Lung (tissue), 17 donors: ENCODE measurements at places on chromosomes 16 and 17.
A peak's percentile ranks its signal among the peaks of the same experiment; 100 is the strongest.

GRCh38 chr17:69709441-69709840, 294.9 kb downstream of the MAP2K6 start:
- H3K36me3 ChIP-seq: no peaks in the 10 kb centered on the region
- H3K4me3 ChIP-seq: no peak overlapping the region
- H3K27ac ChIP-seq: no peak overlapping the region
- H3K4me1 ChIP-seq: peaks cover 5% of the 10 kb centered on the region

GRCh38 chr16:30121741-30122571, 1.1 kb downstream of the MAPK3 start:
- H3K4me1 ChIP-seq: peaks cover 7% of the 10 kb centered on the region
- H3K27me3 ChIP-seq: no peaks in the 10 kb centered on the region
- DNase-seq: peak; percentile 78

DNA sequence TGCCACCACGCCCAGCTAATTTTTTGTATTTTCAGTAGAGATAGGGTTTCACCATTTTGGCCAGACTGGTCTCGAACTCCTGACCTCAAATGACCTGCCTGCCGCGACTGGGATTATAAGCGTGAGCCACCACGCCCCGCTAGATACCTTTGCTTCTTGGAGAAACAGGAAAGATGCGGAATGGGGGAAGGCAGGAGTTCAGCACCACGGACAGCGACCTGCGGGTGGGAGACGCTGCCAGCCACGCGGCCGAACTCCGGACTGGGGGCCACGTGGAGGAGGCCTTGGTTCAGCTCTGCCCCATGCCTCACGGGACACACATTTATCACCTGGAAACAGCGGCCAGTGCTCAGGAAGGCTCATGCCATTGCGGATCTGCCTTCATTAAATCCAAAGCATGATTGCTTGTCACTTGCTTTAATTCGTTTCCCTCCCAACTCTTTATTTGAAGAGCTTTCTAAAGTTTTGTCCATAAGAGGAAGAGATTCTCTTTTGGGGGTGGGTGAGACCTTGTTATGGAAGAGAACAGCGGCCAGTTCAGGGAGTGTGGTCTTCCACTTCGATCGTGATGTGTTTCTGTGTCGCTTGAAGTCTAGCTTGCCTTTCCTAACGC, 219.9 kb downstream of the ENGASE start:
- H3K27ac ChIP-seq: no peak overlapping the region
- no peaks in the 10 kb centered on the region for H3K27me3 ChIP-seq
- peak; percentile 76 for DNase-seq
- H3K36me3 ChIP-seq: no peaks in the 10 kb centered on the region
- no peak overlapping the region for H3K4me3 ChIP-seq
- no peaks in the 10 kb centered on the region for H3K4me1 ChIP-seq

DNA sequence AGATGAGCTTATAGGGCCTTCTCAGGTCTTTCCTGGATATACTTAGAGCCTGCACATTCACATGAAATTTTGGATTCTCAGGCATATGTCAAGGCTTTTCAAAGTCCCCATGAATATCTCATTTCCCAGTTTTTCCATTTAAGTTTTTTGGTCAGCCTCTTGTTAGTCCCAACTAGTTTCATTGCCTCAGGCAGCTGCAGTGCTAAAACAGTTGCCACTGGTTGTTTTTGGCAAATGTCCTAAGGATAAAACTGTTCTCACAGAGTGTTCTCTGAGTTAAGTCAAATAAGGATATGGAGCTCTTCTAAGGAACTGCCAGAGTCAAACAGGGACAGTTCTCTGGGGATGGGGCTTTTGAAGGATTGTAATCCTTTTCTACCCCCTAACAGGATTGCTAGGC, 39.9 kb upstream of the ABCC11 start:
- no peak overlapping the region for H3K27ac ChIP-seq
- no peak for DNase-seq
- no peak overlapping the region for H3K4me3 ChIP-seq
- H3K36me3 ChIP-seq: peaks cover 32% of the 10 kb centered on the region

GRCh38 chr17:56908001-56908542, 5.8 kb downstream of the TRIM25 start:
- DNase-seq: no peak
- no peak overlapping the region for H3K27ac ChIP-seq
- peaks cover 22% of the 10 kb centered on the region for H3K36me3 ChIP-seq
- H3K4me1 ChIP-seq: peaks cover 4% of the 10 kb centered on the region
- no peak overlapping the region for H3K4me3 ChIP-seq
- no peaks in the 10 kb centered on the region for H3K27me3 ChIP-seq

DNA sequence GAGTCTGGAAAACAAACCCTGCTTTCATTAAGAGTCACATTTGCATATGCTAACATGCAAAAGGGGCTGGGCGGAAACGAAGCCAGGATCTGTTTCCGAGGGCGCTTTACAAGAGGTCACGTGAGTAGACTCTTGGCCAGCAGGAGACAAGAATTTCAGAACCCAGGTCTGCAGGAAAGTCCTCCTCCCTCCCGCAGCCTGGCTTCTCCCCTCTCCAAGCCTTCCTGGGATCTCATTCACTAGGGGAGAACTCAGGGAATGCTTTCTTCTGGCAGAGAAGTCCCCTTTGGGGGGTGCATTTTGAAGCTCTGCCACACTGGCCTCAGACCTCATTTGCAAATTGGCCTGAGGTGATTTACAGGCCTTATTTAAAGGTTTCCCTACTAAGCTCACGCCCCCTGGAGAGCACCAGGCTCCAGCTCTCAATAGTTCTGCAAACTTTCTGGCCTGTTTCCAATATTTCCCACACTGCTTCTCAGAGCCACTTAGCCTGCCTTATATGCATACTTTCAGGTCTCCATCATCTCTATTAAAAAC, 57.2 kb upstream of the CACNG5 start:
- no peak overlapping the region for H3K27ac ChIP-seq
- H3K4me1 ChIP-seq: peaks cover 11% of the 10 kb centered on the region
- H3K4me3 ChIP-seq: no peak overlapping the region
- H3K27me3 ChIP-seq: no peaks in the 10 kb centered on the region
- peaks cover 5% of the 10 kb centered on the region for H3K36me3 ChIP-seq

- H3K4me3 ChIP-seq: no peak overlapping the region
- H3K4me1 ChIP-seq: no peaks in the 10 kb centered on the region
- H3K27me3 ChIP-seq: no peaks in the 10 kb centered on the region
- no peaks in the 10 kb centered on the region for H3K36me3 ChIP-seq
Measured at GRCh38 chr17:47316311-47316710, 7.4 kb upstream of the EFCAB13 start.

DNA sequence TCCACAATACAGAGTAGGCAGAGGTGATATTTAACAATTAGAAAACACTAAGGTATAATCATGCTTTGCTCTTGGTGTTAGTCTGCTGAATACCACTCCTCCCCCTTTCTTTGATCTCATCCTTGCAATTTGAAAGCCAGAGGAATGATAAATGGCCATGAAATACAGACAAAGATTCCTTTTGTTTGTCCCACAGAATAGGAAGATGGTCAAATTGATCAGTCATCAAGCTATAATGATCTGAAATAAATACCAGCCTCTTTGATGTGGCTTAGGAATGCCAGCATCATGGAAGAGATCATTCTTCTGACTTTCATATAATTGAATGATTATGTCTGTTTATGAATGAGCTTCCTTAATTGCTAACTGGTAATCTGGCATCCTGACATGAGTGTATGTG, 1541.7 kb upstream of the CDH8 start:
- no peak for DNase-seq
- H3K27ac ChIP-seq: no peak overlapping the region
- H3K36me3 ChIP-seq: no peaks in the 10 kb centered on the region
- no peak overlapping the region for H3K4me3 ChIP-seq
- no peaks in the 10 kb centered on the region for H3K27me3 ChIP-seq
- H3K4me1 ChIP-seq: no peaks in the 10 kb centered on the region

DNA sequence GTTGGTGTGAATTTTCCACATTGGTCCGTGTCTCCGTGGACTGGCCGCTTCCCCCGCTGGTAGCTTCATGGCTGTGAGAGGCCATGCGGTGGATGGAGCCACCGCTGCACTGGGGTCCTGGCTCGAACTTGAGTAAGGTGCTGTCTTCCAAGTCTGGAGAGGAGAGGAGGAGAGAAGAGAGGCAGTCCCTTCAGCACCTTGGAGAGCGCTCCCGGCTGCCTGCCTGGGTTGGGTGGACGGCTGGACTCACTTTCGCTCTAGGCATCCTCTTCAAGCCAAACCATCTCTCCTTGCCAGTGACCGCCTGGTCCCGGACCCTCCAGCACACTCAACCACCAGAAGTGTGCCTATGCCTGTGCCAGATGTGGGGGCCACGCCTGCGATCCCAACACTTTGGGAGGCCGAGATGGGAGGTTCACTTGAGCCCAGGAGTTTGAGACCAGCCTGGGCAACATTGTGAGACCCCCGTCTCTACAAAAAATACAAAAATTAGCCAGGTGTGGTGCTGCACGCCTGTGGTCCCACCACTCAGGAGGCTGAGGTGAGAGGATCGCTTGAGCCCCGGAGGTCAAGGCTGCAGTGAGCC, 6.2 kb downstream of the JPH3 start:
- DNase-seq: peak; percentile 80
- no peaks in the 10 kb centered on the region for H3K36me3 ChIP-seq
- no peak overlapping the region for H3K4me3 ChIP-seq
- H3K27ac ChIP-seq: no peak overlapping the region

DNA sequence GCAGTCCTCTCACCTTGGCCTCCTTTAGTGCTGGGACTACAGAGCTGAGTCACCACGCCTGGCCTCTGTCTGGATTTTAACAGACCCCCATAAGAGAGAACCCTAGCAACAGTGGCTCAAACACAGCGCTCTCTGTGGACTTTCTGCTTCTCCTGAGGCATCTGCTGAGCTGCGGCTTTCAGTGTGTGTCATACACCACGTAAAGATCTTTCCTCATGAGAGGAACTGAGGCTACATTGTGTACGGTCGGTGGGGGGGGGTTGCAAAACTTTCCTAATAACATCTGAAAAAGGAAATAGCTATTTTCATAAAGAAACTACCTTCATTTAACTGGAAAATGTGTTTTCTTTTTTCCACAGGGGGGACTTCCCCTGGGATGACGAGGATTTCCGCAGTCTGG, 32.9 kb downstream of the DEF8 start:
- DNase-seq: no peak
- no peak overlapping the region for H3K27ac ChIP-seq
- peaks cover 51% of the 10 kb centered on the region for H3K36me3 ChIP-seq
- H3K27me3 ChIP-seq: no peaks in the 10 kb centered on the region
- no peaks in the 10 kb centered on the region for H3K4me1 ChIP-seq

DNA sequence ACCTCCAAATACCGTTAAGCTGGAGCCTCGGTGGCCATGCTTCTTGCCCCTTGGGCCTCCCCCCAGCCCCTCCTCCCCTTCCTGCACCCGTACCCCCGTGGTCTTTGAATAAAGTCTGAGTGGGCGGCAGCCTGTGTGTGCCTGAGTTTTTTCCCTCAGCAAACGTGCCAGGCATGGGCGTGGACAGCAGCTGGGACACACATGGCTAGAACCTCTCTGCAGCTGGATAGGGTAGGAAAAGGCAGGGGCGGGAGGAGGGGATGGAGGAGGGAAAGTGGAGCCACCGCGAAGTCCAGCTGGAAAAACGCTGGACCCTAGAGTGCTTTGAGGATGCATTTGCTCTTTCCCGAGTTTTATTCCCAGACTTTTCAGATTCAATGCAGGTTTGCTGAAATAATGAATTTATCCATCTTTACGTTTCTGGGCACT, 928 bp downstream of the HBA1 start:
- peak; percentile 62 for DNase-seq
- H3K27ac ChIP-seq: no peak overlapping the region
- H3K4me3 ChIP-seq: no peak overlapping the region
- H3K27me3 ChIP-seq: peaks cover 40% of the 10 kb centered on the region

- H3K27ac ChIP-seq: no peak overlapping the region
- H3K4me1 ChIP-seq: no peaks in the 10 kb centered on the region
- no peak overlapping the region for H3K4me3 ChIP-seq
- no peaks in the 10 kb centered on the region for H3K27me3 ChIP-seq
- no peaks in the 10 kb centered on the region for H3K36me3 ChIP-seq
Measured at GRCh38 chr16:8493972-8494371, 96.3 kb downstream of the TMEM114 start.

- H3K4me3 ChIP-seq: peak overlapping the region; percentile 95
- H3K27ac ChIP-seq: no peak overlapping the region
- no peaks in the 10 kb centered on the region for H3K27me3 ChIP-seq
- peaks cover 18% of the 10 kb centered on the region for H3K36me3 ChIP-seq
Measured at GRCh38 chr16:88857728-88858339, 907 bp downstream of the TRAPPC2L start.

DNA sequence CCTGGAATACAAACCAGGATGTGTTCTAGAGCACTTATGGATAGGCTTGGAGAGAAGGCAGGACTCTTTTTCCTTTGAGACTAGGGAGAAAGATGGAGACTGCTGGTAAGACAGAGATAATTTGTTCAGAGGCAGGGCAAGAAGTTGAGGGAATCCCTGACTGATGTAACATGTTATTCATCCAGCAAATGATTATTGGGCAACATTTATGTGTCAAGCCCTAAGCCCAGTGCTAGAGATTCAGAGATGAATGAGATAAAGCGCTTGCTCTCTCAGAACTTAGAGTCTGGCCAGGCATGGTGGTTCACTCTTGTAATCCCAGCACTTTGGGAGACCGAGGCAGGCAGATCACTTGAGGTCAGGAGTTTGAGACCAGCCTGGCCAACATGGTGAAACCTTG, 47.8 kb upstream of the NUFIP2 start:
- DNase-seq: no peak
- H3K36me3 ChIP-seq: no peaks in the 10 kb centered on the region
- H3K27ac ChIP-seq: no peak overlapping the region
- H3K27me3 ChIP-seq: no peaks in the 10 kb centered on the region
- no peak overlapping the region for H3K4me3 ChIP-seq
- no peaks in the 10 kb centered on the region for H3K4me1 ChIP-seq

DNA sequence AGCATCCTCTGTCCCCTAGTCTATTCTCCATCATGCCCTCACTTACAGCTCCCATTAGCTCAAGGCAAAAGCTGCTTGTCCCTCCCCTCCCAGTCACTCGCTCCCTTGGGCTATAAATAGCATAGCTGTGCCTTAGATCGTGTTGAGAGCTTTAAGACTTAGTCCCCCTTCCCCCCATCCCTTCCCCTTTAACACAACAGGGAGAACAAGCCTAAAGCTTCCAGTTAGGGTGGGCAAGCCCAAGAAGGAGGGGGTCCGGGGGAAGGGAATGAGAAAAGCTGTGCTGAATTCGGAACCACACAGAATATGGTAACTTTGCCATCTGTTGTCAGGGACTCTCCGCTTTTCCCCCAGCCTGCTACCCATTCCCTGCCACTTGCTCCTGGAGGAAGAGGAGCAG, 4.9 kb upstream of the HIGD1B start:
- peaks cover 12% of the 10 kb centered on the region for H3K4me1 ChIP-seq
- no peaks in the 10 kb centered on the region for H3K27me3 ChIP-seq
- H3K4me3 ChIP-seq: no peak overlapping the region
- DNase-seq: peak; percentile 87
- no peaks in the 10 kb centered on the region for H3K36me3 ChIP-seq

GRCh38 chr17:57340160-57340981, 84.0 kb downstream of the MSI2 start:
- no peak overlapping the region for H3K27ac ChIP-seq
- no peaks in the 10 kb centered on the region for H3K36me3 ChIP-seq
- no peak for DNase-seq
- H3K4me3 ChIP-seq: no peak overlapping the region
- H3K4me1 ChIP-seq: peaks cover 17% of the 10 kb centered on the region

GRCh38 chr16:52451971-52452421, 94.9 kb downstream of the TOX3 start:
- no peaks in the 10 kb centered on the region for H3K36me3 ChIP-seq
- no peak for DNase-seq
